Hypothalamus (tissue), 51 donors: ENCODE measurements at places on chromosomes 13 and 19.

GRCh38 chr19:43658494-43658893 lies 11.5 kb downstream of the PLAUR start:
- peak; percentile 14 for DNase-seq

- no peak for DNase-seq
These were observed 1215.7 kb upstream of the SLC10A2 start for GRCh38 chr13:104281910-104282309.

GRCh38 chr13:109654341-109655205 lies 131.8 kb downstream of the IRS2 start:
- DNase-seq: no peak

- DNase-seq: no peak
These were observed 16.6 kb upstream of the GATAD2A start for GRCh38 chr19:19388568-19389555.

GRCh38 chr19:41264581-41265394 lies 616 bp downstream of the HNRNPUL1 start:
- DNase-seq: peak; percentile 31

DNA sequence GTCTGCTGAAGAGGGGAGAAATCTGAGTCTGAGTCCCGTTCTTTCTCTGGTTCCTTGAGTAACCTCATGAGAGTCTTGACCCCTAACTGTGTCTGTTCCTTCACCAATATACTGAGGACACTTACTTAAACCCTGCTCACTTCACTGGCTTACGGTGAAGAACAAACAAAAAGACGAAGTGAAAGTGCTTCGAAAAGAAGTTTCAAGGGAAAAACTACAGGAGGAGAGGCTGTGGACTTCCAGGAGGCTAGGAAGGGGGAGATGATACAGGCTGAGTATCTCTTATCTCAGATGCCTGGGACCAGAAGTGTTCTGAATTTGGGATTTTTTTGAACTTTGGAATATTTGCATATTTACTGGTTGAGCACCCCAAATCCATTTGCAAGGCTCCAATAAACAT lies 6.1 kb downstream of the SMG9 start:
- DNase-seq: no peak

DNA sequence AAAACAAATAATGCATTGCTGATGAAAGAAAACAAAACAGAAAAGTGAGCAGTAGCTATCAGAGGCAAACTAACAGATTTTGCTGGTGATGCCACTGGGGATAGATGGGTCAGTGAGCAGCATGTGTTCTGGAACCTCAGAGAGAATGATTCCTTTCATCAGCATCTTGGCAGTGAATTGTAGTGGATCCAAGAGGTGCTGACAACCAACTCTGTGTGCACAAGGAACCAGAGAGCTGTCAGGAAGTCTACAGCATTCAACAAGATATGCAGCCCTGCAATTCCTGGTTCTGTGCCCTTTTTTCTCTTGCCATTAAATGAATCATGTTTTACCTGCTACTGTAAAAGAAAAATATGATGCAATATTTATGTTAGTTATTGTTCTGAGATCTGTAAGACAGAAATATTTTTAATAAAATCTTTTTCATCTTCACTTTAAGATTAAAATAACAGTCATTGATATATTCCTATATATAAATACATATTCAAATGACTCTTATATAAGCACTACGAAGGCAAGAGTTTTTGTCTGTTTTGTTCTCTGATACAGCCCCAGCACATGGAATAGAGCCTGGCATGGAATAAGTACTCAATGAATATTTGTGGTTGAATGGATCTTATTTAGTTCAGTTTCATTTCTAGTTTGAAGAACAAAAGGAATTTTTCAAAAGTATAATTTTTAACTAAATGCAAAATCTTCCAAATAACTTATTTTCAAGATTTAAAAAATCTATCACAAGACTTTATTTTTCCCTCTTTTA lies 80.8 kb downstream of the FREM2 start:
- DNase-seq: no peak

DNA sequence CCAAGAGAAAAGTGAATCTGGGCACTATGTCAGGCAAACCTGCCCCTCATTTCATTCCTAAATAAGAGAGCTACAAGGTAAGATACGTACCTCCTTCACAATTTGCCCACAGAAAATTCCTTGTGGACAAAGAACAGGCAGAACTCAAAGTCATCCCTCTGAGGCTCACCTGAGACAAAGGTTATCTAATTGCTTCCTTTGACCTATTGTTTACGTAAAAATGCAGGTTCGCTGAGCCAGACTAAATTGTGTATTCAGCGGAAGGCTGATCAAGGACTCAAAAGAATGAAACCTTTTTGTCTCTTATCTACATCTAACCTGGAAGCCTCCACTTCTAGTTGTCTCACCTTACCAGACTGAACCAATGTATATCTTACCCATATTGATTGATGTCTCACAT lies 213.3 kb downstream of the POSTN start:
- DNase-seq: no peak

- DNase-seq: no peak
These were observed 60.3 kb upstream of the STARD13 start for GRCh38 chr13:33345842-33346241.

DNA sequence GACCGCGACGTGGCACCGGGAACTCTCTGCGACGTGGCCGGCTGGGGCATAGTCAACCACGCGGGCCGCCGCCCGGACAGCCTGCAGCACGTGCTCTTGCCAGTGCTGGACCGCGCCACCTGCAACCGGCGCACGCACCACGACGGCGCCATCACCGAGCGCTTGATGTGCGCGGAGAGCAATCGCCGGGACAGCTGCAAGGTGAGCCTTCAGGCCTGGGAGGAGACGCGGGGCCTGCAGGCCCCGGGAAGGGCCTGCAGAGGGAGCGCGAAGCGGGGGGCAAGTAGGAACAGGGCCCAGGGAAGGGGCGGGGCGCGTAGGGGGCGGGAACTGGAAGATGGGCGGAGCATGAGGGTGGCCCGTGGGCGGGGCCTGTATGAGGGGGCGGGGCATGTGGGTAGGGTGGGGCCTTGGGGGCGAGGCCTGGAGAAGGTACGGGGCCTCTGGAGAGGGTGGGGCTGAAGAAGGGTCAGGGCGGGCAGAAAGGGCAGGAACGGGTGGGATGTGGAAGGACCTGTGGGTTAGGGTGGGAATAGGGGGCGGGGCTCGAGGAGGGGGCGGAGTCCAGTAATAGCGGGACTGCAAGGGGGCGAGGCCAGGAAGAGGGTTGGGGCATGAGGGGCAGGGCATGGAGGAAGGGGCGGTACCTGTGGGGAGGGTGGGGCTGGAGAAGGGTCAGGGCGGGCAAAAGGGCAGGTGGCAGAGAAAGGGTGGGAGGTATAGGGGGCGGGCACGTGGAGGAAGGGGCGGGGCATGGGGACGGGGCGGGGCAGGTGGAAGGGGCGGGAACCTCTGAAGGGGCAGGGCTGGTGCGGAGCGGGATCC lies 2.5 kb downstream of the CFD start:
- DNase-seq: no peak

- no peak for DNase-seq
These were observed 876.5 kb downstream of the PCDH9 start for GRCh38 chr13:66353664-66354063.

GRCh38 chr19:16541526-16542044 lies 652 bp downstream of the CHERP start:
- no peak for DNase-seq

DNA sequence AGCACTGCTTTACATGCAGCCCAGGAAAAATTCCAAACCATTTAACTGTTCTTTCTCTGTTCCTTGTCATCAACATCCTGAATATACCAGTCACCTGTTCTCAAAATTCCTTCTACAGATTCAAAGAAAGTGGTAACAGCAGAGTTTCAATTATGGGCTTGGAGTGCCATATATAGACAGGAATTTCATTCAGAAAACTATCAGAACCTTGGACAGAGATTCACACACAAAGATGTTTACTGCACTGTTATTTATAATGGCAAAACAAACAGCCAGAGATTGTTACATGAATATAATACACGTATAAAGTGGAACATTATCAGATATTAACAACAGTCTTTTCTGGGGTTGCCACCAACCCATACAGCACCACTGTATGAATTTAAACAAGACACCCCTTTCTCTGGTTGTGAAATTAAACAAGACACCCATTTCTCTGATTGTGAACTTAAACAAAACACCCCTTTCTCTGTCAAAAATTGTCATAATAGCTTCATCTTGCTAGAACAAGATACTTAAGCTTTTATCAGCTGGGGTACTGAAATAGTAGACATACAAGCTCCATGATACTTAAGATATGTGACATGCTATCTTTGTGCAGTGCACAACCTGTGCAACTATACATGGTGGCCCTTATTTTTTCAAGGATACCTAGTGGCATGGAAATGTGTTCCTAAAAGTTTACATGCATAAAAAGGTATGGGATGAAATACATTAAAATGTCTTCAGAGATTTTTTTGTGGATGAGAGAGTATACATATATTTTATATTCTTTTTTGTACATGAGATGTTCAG lies 12.6 kb downstream of the CACNA1A start:
- DNase-seq: no peak

GRCh38 chr13:39888865-39889810 lies 233.7 kb downstream of the COG6 start:
- no peak for DNase-seq

- no peak for DNase-seq
These were observed 25.6 kb upstream of the PCCA start for GRCh38 chr13:100063333-100063732.

DNA sequence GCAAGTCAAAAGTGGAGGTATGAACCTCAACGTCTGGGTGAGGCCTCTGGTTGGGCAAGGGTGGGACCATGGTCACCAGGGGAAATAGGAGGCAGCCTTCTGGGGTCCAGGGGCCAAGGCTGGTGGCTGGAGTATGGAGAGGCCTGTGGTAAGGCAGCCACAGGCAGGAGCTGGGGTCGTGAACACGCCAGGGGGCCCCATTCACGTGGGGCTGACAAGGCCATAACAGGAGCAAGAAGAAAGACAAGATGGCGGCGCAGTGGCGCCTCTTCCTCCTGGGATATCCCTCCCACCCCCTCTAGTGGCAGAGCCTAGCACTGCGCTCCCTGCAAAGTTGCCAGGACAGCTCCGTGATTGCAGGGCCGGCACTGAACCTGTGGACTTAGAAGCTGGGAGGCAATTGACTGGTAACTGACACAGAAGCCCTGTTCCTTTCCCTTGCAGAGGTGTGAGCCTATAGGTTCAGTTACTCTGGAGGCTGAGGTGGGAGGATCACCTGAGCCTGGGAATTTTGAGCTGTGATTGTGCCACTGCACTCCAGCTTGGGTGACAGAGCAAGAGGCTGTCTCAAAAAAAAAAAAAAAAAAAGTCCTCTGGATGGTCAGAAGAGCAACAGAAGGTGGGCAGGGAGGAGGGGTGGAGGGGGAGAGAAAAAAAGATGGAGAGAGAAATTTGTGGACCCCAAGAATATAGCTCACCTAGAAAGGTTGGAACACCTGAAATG lies 19.7 kb upstream of the EDDM13 start:
- DNase-seq: peak; percentile 19

- no peak for DNase-seq
These were observed 424.7 kb downstream of the IRS2 start for GRCh38 chr13:109361562-109362289.

DNA sequence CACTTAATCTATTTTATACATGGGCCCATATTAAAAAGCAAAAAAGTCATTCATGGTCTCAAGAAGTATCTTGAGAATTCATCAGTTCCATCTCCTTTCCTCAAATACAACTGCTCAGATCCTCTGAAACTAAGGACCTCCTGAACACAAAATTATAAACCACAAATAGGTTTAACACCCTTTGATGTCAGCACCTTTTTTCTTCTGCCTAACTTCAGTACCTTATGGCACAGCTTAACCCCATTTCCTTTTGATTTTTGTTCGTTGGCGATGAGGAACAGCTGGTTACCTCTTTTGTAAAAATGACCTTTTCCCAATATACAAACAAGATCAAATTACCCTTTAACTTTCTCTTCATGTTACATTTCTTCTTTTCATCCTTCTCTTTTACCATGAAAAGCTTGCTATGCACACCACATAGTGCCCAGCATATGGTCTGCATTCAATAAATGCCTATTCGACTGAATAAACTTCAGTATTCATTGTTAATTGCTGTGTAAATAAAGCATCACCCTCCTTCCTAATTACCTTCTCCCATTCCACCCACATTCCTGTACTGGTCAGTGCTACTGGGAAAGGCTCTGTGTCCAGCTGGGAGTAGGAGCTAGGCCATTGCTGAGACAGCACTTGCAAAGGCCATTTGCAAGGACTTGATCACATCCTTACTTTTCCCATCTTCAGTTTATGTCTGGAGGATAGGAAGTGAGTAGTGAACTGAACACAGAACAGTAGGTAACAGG lies 317.9 kb downstream of the SHISA2 start:
- no peak for DNase-seq

- no peak for DNase-seq
These were observed 95.9 kb upstream of the FREM2 start for GRCh38 chr13:38590796-38591507.

- no peak for DNase-seq
These were observed 3.3 kb downstream of the GZMM start for GRCh38 chr19:547117-547516.

DNA sequence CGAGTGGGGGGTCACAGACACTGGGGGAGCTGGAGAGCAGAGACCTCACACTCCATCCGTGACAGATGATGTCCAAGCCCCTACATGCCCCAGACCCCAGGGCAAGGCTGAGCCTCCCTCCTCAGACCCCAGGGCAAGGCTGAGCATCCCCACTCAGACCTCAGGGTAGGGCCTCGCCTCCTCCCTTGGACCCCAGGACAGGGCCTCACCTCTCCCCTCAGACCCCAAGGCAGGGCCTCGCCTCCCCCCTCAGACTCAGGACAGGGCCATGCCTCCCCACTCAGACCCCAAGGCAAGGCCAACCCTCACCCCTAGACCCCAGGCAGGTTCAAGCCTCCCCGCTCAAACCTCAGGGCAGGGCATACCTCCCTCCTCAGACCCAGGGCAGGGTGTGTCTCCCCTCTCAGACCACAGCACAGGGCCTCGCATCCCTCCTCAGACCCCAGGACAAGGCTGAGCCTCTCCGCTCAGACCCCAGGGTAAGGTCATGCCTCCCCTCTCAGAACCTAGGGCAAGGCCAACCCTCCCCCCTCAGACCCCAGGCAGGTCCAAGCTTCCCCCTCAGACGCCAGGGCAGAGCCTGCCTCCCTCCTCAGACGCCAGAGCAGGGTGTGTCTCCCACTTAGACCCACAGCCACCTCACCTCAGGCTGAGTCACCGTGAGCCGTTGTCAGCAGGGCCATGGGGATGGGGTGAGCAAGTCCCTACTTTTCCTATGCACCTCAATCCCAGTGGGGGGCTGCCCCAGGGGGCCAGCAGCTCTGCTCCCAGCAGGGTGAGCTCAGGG lies 1.7 kb upstream of the S1PR4 start:
- DNase-seq: no peak

GRCh38 chr19:45087531-45087930 lies 5.4 kb upstream of the PPP1R37 start:
- no peak for DNase-seq

- no peak for DNase-seq
These were observed 6.1 kb downstream of the MISP start for GRCh38 chr19:756821-757688.

DNA sequence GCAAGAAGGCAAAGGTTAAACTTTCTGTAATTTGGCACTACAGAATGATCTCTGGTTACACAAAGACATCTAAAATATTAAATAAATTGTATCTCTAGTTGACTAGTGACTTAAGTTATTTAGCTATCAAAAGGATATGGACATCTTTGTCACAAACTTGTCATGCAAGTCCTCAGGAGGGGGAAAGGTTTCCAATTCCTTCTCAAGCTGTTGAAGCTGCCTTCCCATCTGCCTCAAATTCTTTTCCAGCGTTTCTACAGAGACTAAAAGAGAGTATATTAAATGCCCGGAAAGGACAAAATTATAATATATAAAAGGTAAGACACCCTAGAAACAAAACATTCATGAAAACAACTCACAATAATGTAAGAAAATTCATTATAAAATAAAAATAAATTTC lies 324.5 kb downstream of the DIAPH3 start:
- no peak for DNase-seq

GRCh38 chr19:8487137-8487851 lies 15.1 kb downstream of the PRAM1 start:
- peak; percentile 26 for DNase-seq
